ENCODE measurements at places on chromosomes 4 and X.
A peak's percentile ranks its signal among the peaks of the same experiment; 100 is the strongest.

- no peak for DNase-seq
Measured at GRCh38 chr4:187176261-187176910, 452.7 kb upstream of the FAT1 start.

DNA sequence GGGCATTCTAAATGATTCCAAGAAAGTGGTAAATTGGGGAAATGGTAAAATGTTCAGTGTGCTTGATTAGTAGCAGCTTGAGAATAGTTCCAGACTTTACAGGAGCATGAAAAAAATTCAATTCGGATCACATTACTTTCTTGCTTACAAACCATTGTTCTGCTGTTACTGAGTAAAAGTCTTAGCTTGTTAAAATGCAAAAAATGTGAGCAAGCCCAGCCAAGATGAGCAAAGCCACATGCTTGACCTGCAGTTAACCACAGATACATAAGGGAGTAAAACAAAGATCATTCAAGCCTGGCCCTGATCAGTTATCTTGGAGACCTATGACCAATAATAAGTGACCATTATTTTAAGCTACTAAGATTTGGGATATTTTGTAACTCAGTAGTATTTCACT, 562.9 kb upstream of the MAGEB2 start:
- no peak for DNase-seq

GRCh38 chr4:79042079-79042674, 102.9 kb upstream of the PAQR3 start:
- DNase-seq, result no peak

DNA sequence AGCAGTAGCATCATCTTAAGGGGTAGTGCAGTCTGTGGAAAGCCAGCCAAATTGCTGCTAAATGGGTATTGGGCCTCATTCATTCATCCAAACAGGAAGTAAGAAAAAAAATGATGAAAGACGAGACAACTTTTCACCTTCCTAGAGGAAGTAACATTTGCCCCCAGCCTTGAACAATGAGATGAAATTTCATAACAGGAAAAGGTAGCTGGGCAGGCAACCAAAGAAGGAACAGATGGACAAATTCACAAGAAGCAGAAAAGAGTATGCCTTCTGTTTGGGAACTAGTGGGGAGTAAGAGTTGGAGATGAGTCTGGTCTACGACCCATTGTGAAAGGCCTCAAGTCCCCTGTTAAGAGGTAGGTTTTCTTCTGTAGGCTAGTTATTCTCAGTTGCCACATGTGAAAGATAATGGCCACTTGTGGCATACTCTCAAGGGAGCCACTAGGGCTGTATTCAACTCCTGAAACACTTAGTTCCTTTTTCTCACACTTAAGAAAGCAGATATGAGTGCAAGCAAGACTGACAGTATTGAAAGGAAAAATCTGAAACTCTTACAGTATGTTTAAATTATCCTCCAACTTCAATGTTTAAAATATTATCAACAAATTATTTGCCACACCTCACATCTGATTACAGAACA, 190.4 kb downstream of the AR start:
- DNase-seq, result no peak

GRCh38 chr4:7964890-7965662, 25.4 kb upstream of the AFAP1 start:
- DNase-seq, result peak; percentile 46

GRCh38 chr4:16505726-16506125, 279.5 kb upstream of the TAPT1 start:
- no peak for DNase-seq

Data from activated naive CD4-positive, alpha-beta T cell treated with anti-CD3 and anti-CD28 coated beads, Interleukin-2, amount 10 ng/mL, durations not matched to agents 7 days and 5 days (primary cell).